ENCODE measurements at places on chromosomes 16 and 17.
A peak's percentile ranks its signal among the peaks of the same experiment; 100 is the strongest.

DNA sequence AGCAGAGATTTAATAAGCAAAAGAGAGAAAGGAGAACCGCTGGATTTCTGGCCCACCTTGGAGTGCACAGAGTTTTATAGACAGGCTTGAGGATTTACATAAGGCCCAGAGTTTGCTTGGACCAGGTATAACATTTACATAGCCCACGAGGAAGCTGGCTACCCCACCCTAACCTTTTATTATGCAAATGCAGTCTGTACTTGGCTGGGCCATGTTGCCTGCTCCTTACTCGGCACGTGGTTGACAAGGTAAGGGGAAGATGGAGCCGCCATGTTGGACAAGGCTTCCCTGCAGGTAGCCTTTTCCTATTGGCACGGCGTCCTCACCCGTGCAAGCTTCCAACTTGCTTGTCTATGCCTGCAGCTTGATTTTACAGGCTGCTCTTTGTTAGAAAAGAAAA is 35.2 kb upstream of the HS3ST3A1 start:
- no peak for DNase-seq

- peak; percentile 40 for DNase-seq
Measured at GRCh38 chr16:51153577-51154031, 2.5 kb upstream of the SALL1 start.

DNA sequence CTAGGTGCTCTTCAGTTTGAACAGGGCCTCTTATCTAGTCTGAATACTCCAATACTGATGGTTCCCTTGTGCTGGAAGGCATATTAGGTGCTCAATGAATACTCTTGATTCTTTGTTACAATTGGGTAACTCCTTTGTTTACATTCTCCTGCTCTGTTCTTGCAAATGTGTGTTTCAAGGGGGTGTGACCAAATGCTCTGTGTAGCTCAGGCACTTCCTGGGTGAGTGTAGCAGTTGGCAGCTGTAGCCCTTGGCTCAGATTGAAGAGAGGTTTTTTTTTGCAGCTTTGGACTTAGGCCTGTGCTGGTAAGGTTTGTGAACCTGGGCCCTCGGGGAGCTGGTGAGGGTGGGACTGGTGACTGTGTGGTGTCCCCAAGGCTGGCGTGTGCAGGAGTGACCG is 20.2 kb downstream of the TBCD start:
- no peak for DNase-seq

- DNase-seq: no peak
Measured at GRCh38 chr17:13492737-13493122, 109.0 kb downstream of the HS3ST3A1 start.

GRCh38 chr17:79152636-79153035 is 78.0 kb downstream of the ENGASE start:
- no peak for DNase-seq

- peak; percentile 49 for DNase-seq
Measured at GRCh38 chr17:35243561-35244340, 879 bp downstream of the SLFN5 start.

DNA sequence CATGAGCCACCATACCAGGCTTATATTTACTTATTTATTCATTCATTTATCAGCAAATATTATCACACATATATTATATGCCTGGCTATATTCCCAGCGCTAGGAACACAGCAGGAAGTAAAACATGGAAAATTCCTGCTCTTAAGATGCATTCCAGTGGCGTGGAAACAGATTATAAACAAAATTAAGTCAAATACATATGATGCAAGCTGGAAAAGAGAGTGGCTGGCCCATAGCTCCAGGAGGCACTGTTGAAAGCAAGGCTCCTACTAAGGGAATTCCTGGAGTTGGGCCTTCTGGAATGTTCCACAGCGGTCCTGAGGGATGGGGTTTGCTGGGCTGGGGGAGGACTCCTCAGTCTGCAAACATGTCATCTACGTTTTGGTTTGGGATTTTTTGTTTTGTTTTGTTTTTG is 18.4 kb downstream of the ADCY9 start:
- DNase-seq: no peak

GRCh38 chr16:50298591-50299507 is 32.5 kb downstream of the ADCY7 start:
- no peak for DNase-seq

DNA sequence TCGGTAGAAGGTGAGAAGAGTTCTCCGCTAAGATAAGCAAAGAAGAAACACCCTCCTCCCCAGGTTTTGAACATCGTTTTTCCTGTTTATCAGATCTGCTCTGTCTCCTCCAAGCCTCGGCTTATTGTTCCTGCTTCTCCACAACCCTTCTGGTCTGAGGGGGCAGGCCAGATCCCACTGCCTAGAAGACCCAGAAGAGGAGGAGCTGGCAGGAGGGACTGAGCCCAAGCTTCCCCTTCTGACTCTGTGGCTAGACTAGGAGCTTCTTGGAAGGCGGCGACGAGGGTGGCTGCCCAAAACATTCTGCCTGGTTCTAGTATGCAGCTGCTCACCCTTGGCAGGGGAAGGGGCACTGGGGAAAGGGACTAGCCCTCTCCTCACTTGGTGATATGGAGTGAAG is 5.2 kb upstream of the HOXB5 start:
- DNase-seq: no peak

DNA sequence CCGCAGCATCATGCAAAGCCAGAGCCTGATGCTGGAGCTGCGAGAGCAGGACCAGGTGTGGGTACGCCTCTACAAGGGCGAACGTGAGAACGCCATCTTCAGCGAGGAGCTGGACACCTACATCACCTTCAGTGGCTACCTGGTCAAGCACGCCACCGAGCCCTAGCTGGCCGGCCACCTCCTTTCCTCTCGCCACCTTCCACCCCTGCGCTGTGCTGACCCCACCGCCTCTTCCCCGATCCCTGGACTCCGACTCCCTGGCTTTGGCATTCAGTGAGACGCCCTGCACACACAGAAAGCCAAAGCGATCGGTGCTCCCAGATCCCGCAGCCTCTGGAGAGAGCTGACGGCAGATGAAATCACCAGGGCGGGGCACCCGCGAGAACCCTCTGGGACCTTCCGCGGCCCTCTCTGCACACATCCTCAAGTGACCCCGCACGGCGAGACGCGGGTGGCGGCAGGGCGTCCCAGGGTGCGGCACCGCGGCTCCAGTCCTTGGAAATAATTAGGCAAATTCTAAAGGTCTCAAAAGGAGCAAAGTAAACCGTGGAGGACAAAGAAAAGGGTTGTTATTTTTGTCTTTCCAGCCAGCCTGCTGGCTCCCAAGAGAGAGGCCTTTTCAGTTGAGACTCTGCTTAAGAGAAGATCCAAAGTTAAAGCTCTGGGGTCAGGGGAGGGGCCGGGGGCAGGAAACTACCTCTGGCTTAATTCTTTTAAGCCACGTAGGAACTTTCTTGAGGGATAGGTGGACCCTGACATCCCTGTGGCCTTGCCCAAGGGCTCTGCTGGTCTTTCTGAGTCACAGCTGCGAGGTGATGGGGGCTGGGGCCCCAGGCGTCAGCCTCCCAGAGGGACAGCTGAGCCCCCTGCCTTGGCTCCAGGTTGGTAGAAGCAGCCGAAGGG is 24.2 kb downstream of the C1QTNF1 start:
- DNase-seq: no peak

- DNase-seq: no peak
Measured at GRCh38 chr17:77894126-77894956, 64.2 kb upstream of the TNRC6C start.

- DNase-seq: no peak
Measured at GRCh38 chr16:83878838-83879237, 20.1 kb upstream of the MLYCD start.

DNA sequence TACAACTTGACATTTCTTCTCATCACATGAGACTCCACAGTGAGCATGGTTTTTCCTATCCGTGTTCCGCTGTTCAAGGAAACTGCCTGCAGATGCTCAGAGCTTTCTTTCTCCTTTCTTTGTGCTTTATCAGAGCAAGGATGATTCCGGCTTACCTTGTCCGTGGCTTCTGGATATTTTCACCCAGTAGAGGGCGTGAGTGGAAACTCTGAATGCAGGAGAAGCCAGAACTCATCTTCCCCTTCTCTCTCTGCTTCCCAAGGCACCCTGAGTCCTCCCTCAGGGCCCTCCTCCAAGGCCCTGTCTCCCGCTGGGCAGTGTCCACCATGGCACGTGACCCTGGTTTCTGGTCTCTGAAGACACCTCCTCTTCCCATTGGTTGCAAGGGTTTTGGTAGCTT is 721.1 kb upstream of the RBFOX1 start:
- DNase-seq: no peak

DNA sequence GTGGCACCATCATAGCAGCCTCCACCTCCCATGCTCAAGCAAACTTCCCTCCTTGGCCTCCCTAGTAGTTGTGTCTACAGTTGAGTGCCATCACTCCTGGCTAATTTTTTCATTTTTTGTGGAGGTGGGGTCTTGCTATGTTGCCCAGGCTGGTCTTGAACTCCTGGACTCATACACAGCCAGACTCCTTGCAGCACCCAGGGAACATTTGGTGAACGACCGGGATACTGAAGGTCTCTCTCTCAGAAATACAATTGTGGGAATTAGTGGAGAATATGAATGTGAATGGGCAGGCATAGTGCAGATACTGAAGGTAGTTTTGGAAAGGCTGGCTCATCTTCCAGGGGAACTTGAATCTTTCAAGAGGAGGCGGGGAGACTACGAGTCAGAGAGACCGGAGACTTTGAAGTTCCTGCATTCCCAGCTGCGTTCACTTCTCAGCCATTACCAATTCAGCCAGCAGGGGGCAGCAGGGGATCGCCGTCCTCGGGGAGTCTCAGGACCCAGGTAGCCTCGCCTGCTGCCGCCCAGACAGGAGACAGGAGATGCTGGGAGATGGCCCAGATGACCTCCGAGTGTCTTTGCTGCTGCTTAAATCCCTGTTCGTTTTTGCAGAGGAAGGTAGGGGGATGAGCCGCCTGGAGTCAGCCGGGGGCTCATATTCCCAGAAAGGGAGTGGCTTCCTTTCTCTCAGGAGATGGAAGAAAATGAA is 68.6 kb downstream of the HAPSTR1 start:
- peak; percentile 58 for DNase-seq

- no peak for DNase-seq
Measured at GRCh38 chr17:4482338-4483011, 16.2 kb upstream of the SPNS2 start.

DNA sequence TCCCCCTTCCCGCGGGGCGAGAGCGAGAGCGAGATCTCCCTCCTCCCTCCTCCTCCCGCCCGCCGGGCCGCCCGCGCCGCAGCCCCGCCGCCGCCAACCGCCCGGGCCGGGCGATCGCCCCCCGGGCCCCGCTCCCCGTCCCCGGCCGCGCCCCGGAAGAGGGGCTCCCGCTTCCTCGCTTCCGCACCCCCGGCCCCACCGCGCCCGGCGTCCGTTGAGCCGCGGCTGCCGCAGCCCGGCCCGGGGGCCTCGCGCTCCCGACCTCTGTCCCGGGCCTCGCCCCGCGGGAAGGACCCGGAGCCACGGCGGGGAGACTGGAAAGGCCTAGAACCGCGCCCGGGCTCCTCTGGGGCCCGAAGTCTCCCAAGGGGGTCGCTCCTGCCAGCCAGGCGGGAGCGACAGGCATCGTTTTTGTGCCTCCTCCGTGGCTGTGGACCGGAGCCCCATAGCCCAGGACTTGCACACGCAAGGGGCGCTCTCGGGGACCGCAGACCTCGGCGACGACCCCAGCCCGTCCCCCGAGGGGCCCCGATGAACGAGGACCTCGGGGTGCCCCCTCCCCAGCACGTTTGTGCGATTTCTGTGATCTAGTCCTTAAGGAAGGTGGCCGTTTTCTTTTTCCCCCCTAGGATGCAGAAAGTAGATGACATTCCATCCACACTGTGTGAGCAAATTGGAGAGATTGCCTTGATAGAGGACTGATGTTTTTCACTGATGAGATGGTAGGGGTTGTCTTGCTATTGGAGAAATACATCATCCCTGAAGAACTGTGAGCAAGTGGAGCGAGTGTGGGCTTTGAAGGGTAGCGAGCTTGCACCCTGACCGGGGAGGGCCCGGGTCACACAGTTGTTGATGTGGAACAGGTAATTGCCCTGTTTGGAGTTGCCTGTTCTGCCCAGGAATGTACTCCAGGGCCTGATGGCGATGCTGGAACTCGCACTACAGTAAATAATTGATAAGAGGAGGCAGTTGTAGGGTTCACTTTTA is 611 bp downstream of the BANP start:
- no peak for DNase-seq

- DNase-seq: no peak
Measured at GRCh38 chr17:19760746-19761145, 12.6 kb upstream of the ALDH3A1 start.

DNA sequence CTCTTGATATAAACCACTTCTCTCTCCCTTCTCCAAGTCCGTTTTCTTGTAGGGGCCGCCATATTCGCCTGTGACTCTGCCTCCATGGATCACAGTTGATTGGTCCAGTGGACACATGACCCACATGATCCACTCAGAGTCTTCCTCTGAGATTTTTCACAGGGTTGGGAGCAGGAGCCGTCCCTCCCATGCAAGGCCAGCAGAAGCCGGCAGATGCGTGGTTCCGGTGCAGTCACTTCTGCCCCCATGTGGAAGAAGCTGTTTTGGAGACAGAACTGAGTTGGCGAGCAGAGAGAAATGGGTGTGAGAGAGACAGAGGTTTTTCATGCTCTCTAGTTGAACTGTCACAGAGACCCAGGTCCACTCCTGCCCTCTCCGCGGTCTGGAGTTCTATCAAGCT is 83.3 kb downstream of the C16orf95 start:
- no peak for DNase-seq

DNA sequence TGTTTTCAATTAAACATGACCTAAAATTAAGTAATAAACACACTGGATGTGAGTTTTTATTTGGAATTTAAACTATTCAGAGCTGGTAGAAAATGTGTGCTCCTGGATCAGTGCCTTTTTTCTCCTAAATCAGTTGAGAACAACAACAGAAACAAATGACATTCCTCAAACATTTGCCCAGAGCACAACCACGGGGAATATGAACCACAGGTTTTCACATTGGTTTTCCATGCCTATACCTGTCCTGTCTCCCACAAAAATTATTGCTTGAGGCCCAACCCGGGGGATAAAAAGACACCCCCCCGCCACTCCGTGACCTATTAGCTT is 6.8 kb downstream of the HSBP1 start:
- no peak for DNase-seq

DNA sequence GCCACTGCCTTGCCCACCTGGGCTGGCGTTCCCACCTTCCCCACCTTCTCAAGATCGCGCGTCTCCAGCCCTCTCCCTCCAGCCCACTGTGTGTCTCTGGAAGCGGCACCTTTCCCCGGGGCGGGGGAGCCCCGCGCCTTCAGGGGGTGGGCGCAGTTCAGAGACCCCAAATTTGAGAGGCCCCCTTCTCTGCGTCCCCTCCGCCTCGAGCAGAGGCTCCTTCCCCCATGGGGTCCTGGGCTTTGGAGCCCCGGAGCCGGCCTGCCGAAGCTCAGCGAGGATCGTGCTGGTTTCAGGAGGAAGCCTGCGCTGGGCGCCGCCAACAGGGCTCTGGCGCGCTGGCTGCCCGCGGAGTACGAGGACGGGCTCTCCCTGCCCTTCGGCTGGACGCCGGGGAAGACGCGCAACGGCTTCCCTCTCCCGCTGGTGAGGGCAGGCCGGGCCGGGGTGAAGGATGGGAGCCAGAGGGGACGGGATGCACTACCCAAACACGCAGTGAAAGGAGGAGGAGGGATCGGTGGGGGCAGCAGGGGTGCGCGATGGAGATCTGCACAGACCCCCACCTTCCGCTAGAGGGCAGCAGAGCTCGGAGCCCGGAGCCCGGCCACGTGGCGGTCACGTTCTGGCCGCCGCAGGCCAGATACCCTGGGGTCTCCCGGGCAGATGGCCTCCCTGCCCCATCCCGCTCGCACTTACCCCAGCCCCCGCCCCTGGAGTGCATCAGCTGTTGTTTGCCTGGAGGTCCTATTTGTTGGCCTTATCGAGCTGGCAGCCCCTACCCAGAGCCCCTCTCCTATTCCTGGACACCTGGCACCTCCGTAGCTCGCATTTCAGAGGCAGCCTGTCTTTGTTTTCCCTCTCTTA is 11.1 kb downstream of the LPO start:
- DNase-seq: no peak

Measured in anterior cingulate cortex (tissue), 58 donors.